Inflammatory macrophage treated with lipopolysaccharide for 4 hours (primary cell): ENCODE measurements at places on chromosomes 3 and 15.

DNA sequence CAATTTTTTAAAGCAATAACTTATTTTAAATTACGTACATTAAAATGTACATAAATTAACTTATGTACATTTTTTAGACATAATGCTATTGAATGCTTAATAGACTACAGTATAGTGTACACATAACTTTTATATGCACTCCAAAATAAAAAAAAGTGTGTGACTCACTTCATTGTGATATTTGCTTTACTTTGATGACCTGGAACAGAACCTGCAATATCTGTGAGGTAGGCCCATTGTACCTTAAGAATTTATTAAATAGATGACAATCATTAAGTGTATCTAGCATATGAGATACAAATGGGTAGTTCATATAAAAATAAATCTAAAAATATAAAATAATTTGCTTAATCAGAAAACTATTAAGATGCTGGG, 276.7 kb downstream of the NFKBIZ start:
- DNase-seq, result no peak

- DNase-seq, result no peak
Observed at GRCh38 chr3:23094890-23095462, 108.2 kb upstream of the UBE2E2 start.

- DNase-seq, result peak; percentile 86
Observed at GRCh38 chr3:58214484-58215316, 3.9 kb upstream of the DNASE1L3 start.

GRCh38 chr3:18575573-18575972, 150.4 kb upstream of the SATB1 start:
- no peak for DNase-seq

- DNase-seq, result no peak
Observed at GRCh38 chr15:51251556-51251955, 86.8 kb downstream of the CYP19A1 start.

GRCh38 chr3:42169579-42170120, 78.5 kb downstream of the TRAK1 start:
- DNase-seq, result peak; percentile 45

GRCh38 chr3:81743096-81744025, 18.1 kb downstream of the GBE1 start:
- DNase-seq, result peak; percentile 69

GRCh38 chr15:67212684-67213367, 41.6 kb downstream of the AAGAB start:
- DNase-seq, result no peak

- no peak for DNase-seq
Observed at GRCh38 chr3:131216330-131216729, 165.2 kb upstream of the NUDT16 start.

GRCh38 chr3:150830094-150830681, 67.2 kb upstream of the SIAH2 start:
- no peak for DNase-seq

GRCh38 chr3:133123636-133124035, 85.4 kb downstream of the TMEM108 start:
- DNase-seq, result no peak

DNA sequence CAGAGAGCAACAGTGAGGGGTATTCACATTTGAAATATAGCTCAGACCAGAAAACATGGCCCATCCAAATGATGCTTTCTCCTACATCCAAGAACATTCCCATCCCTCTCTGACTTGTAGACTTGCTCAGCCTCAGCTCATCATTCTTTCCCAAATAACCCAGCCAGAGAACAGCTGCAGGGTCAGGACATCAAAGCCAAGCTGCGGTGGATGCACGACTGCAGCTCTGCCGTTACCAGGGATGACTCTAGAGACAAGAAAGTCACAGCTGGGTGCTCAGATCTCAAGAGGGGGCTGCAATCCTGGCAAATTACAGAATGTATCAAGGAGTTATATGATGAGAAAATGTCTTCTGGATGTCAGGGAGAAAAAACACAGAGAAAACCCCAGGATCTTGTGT, 944.3 kb downstream of the NTRK3 start:
- no peak for DNase-seq

DNA sequence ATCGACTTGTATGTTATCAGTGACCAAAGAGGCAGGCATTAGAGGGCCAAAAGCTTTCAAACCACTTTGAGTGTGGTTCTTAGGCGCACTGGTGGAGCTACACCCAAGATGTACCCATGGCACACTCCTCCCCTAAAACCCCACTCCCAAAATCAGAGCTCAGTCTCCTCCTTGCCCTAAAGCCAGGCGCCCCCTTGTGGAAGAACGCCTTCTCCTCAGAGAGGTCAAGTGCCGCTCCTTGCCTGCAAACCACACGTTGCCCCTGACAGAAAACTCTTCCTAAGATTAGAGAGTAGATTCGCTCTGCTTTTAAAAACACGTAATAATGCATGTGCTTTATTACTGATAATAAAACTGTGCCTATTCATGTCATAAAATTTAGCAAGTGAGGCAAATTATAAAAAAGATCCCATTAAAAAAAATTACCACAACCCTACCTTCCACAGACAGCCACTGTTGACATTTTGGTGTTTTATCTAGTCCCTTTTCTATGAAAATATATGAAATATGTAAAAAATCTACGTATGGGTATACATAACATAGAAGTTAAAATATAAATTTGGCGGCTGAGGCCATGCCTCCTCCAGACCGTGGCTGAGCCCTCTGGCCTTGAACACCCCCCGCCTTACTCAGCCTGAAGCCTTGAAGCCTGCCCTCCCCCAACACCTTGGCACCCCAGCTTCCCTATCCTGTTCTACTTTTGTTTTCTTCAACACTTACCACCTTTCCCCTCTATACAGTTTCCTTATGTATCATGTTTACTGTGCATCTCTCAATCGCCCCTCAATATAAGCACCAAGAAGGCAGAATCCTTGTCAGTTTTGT, 33.5 kb downstream of the BCL2L10 start:
- peak; percentile 76 for DNase-seq

GRCh38 chr15:74833376-74834107, 7.1 kb downstream of the CPLX3 start:
- no peak for DNase-seq

GRCh38 chr3:159480046-159480445, 508.6 kb upstream of the IL12A start:
- DNase-seq, result no peak

GRCh38 chr3:182486463-182486862, 306.8 kb upstream of the ATP11B start:
- DNase-seq, result no peak

GRCh38 chr3:13200946-13201345, 127.7 kb upstream of the IQSEC1 start:
- no peak for DNase-seq

- DNase-seq, result no peak
Observed at GRCh38 chr3:176595307-176595706, 602.0 kb downstream of the TBL1XR1 start.
